ENCODE measurements at places on chromosomes 7 and 10.

DNA sequence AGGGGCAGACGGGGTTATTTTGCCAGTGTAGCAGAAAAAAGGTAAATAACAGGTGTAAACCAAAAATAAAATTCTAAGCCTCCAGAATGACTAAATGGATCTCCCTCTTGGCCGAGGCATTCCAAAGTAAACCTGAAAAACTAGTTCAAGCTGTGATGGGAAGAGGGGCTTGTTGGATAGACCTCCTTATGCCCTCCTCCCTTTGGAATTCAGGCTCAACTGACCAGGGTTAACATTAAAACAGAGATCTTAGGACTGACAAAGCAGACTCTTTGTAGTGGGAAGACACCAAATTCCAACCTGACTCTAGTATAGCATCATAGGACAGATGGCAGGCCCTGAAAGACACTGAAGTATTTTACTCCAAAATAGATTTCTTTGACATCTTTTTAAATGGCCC lies 113.8 kb upstream of the ITGB1 start:
- no peak for DNase-seq

GRCh38 chr7:17558558-17559332 lies 260.3 kb downstream of the AHR start:
- DNase-seq, result no peak

- DNase-seq, result no peak
Observed at GRCh38 chr7:129053938-129054437, 923 bp downstream of the TNPO3 start.

DNA sequence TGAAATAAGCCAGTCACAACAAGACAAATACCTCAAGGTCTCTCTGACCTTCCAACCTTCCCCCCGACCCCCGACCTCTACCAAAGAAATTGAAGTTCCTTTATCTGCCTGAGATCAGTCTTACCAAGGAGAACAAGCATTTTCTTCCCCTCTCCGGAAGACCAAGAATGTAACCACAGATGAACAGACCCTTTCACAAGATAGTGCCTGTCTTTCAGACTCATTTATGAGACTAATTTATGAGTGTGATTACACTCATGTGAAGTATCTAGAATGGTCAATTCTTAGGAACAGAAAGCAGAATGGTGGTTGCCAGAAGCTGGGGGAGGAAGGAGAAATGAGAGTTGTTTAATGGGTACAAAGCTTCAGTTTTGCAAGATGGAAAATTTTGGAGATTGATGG lies 108.9 kb upstream of the MKLN1 start:
- DNase-seq, result no peak

- DNase-seq, result no peak
Observed at GRCh38 chr10:105291571-105291970, 650.5 kb downstream of the SORCS3 start.
